ENCODE measurements at places on chromosomes 1 and 21.

DNA sequence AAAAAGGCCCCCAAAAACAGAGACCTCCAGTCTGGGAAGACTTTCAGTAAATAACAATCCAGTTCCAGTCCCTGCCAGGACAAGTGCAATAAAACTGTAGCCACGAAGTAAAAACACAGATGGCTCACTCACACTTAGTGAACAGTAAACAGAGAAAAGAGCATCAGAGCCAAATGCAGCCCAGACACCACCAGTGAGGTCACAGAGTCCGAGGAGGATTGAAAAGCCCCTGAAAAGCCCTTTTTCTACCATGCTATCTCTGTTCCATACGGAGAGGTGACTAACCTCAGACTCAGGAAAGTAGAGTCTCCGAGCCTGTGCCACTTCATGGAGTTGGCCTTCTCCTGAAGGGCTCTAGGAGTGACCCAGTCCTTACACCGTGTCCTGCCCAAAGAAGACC lies 84.5 kb downstream of the COLGALT2 start:
- no peak for DNase-seq

DNA sequence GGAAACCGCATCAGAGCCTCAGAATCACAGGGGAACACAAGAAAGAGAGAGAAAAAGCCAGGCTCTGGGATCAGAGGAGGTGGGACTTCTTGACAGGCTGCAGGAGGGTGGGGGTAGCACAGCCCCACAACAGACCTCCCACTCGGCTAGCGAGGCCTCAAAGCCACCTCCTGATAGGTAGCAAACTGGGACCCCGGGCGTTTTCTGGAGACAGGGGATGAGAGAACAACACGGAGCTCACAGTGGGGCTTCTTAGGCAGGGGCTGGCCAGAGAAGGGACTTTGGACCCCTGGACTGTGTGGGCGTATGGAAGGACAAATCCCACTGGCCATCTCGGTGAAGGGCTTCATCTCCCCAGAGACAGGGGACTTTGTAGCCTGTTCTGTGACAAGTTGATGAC lies 116.3 kb downstream of the AJAP1 start:
- no peak for DNase-seq

DNA sequence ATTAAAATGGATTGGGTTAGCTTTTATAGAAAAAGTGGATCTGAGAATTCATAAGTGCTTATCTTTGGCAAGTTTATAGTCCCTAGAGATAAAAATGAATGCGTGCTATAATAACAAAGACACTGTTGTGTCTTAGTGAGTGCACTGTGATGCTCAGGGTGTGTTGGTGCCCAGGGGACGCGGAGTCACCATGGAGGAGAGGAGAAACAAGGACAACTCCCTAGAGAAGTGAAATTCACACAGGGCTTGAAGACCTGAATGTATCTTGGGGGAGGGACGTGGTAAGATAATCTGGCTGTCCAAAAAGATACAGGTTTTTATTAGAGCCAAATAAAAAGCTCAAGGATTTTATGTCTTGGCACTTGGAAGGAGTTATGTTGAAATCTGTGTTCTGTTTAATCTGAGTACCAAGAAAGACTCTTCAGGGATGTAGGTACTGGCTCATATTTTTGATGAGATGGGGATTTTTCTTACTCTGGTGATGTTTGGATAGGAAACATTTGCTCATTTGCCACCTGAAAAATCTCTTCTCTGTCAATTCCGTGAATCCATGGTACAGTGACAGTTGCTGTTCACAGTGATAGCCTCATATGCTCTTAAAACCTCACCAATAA lies 9.6 kb downstream of the SMYD2 start:
- DNase-seq, result no peak

DNA sequence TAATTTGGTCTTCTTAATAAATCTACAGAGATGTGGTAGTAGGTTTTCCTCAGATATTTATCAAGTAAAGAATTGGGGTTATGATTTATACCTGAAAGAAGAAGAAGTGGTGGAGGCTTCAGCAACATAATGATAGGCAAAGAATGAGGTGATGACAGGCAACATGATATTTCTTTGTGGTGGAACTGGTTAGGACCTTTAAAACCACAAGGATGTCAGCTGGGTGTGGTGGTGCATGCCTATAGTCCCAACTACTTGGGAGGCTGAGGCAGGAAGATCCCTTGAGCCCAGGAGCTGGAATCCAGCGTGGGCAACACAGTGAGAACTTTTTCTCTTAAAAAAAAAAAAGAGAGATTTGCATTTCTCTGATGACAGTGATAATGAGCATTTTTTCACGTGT lies 34.1 kb upstream of the COL11A1 start:
- DNase-seq, result no peak

GRCh38 chr21:26096494-26097371 lies 73.8 kb downstream of the APP start:
- no peak for DNase-seq

GRCh38 chr1:23577056-23578004 lies 18.0 kb upstream of the ID3 start:
- peak; percentile 73 for DNase-seq

DNA sequence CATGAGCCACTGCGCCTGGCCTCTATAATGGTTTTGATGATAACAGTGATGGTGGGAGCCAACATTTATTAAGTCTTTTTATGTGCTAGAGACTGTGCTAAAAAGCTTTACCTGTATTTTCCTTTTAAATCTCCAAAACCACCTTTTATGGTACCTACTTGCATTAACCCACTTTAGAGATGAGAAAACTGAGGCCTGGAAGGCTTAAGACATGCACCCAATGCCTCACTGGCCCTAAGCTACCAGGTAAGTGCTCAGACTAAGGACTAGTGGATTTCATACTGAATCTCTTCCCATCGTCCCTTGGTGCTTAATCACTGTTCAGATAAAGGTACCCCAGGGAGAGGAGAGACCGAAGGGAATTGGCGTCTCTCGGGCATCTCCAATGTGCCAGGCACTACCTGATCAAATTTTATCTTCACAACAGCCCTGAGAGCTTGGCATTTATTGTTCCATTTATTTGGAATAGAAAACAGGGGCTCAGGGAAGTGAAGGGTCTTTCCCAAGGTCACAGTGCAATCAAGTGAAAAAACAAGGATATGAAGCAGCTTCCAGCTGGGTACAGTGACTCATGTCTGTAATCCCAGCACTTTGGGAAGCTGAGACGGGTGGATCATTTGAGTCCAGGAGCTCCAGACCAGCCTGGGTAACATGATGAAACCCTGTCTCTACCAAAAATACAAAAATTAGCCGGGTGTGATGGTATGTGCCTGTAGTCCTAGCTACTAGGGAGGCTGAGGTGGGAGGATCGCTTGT lies 84.2 kb downstream of the LACTBL1 start:
- no peak for DNase-seq
